Left renal pelvis (tissue), 4 donors: ENCODE measurements at places on chromosomes 5 and 9. TPM values are rescaled to one million over a fixed set of nuclear protein-coding genes. Genes with fewer than 3 reads are reported as not detected.

GRCh38 chr5:176481711-176482110 lies 33.5 kb downstream of the FAF2 start:
- DNase-seq = no peak

GRCh38 chr5:150329038-150329437 lies 26.3 kb upstream of the ARSI start:
- DNase-seq = no peak

ZNF354B gene
- polyA plus RNA-seq = 23.4 TPM

GRCh38 chr5:406041-406440 lies 36.9 kb upstream of the EXOC3 start:
- no peak for DNase-seq

GRCh38 chr5:42875785-42876374 lies 64.2 kb upstream of the SELENOP start:
- DNase-seq = no peak

GRCh38 chr9:3783156-3783555 lies 257.4 kb upstream of the RFX3 start:
- DNase-seq = no peak

DNA sequence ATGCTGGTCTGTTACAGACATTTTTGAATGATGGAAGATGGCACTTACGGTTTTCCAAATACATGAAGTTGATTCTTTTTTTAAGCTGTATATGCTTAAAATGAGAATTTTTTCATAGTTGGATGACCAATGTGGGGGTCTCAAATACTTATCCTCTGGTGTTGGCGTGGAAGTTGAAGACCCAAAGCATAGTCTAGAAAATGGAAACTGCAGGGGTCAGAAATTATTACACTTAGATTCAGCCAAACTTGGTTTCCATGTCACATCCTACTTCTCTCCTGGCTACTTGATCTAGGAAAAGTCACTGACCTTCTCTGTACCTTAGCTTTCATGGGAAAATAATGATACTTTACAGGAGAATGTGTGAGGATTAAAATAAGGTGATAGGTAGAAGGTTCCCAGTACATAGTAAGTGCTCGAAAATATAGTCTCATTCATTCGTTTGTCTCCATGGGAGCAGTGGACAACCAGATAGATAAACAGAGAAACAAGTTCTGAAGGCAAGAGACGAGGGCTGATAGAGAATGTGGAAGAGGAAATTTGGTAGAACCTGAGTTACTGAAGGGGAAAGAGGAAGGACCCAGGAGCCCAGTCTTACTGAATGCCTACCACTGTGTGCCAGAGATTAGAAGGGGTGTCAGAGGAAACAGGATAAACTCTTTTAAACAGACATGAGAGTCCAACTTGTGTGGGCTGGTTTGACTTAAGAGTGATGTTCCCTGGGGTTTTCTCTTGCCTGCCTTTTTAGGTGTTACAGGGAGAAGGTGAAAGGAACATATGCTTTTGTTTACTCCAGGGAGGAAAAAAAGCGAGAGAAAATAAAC lies 560.3 kb upstream of the KLF4 start:
- DNase-seq = no peak

DNA sequence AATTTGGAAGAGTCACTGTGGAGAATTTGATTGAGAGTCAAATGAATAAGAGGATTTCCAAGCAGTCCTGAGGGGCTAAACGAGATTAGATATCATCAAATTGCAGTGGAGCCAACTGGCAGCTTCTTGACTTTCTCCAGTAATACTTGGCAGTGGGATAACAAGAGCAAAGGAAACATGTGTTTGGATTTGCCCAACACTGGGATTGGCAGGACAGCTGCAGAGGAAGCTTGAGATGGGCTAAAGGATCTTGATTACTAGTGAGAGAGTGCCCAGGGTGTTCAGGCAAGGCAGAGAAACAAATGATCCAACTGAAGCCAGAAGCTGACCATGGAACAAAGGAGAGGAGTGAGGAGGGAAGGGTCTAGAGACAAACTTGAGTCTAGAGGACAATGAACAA lies 356.0 kb upstream of the ISL1 start:
- DNase-seq = no peak

DNA sequence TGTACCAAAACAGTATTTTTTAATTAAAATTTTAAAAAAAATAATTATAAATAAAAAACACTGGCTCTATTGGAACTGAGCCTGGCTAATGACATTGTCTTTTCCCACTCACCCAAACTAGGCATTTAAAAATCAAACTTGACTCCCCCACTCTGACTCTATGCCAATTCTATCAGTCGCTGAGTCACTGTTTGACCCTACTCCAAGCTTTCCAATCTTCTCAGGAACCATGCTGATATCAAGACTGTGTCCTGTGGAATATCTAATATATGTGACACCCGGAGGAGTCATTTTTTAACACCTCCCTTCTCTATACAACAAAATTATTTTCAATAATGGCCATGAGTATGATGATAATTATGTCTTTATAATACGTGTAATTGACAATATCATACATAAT lies 171.6 kb upstream of the RASEF start:
- no peak for DNase-seq
